Transverse colon (tissue), 4 donors: ENCODE measurements at places on chromosomes 2 and 18.

DNA sequence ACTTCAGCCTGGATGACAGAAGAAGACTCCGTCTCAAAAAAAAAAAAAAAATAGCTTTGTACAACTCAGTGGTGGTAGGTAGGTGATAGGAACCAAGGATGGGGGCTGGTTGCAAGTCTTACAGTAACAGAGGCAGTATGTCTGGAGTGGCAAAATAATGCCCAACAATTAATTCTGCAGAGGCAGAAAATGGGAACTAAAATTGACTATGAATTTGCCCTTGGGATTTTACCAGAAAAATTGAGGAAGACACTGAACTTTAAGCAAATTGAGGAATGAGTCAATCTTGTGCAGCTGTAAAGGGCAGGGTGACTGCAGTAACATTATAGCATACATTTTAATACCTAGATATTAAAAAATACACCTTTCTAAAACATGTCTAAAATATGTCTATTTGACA, 292.1 kb upstream of the FBXO11 start:
- no peak for DNase-seq

GRCh38 chr2:222972420-222972819, 79.6 kb upstream of the KCNE4 start:
- no peak for DNase-seq

DNA sequence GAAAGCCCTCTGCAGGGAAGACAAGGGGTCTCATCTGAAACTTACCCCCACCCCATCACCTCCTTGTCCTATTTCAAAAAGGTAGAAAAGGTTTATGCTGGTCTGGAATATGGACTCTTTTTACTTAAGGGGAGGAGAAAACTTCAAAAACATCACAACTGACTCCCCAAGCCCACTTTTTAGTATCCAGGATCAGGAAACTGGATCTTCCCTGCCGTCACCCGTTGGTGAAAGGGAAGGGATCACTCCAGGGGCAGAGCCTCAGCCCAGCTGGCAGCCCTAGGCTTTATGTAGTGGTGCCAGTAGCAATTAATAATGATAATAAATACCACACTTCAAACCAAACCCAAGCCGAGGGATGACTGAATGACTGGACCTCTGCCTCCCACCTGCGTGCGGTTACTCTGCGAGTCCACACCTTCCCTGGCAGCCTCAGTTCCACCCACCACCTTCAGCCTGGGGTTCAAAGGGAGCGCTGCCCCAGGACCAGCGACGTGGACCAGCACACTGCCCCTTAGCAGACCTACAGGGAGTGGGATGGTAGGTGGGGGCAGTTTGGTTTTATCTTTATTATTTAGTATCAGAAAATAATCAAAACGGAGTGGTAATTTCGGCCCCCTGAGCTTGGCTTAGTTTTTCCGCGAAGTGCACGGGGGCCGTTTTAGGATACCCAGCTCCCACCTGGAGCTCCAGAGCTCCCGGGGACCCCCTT, 4.9 kb upstream of the GATA6 start:
- DNase-seq = peak; percentile 26

- no peak for DNase-seq
These were observed 107.1 kb downstream of the TTN start for GRCh38 chr2:178700136-178700535.

GRCh38 chr2:216535454-216535995, 36.9 kb downstream of the RPL37A start:
- DNase-seq = peak; percentile 30

DNA sequence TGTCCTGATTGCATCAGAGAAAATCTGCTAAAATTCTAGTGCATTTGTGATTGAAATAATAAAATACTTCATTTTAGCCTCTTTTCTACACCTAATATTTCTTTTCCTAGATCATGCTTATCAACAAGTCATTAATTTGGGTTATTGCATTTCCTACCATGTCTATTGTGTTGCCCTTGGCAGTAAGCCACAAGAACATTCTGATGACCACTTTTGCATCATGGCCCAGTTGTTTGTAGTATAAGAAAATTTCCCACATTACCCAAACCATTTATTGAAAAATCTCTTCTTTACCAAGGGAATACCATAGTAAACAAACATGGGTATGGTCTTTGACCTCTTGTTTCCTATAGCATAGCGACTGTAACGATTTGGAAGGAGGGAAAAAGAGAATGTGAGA, 76.3 kb downstream of the R3HDM1 start:
- no peak for DNase-seq

- DNase-seq = peak; percentile 13
These were observed 21.8 kb upstream of the KCNJ13 start for GRCh38 chr2:232798187-232798586.

- no peak for DNase-seq
These were observed 745.8 kb upstream of the CHAC2 start for GRCh38 chr2:53021828-53022227.

GRCh38 chr18:13641551-13642439, 84.6 kb downstream of the FAM210A start:
- no peak for DNase-seq

GRCh38 chr18:8926464-8926863, 176.0 kb upstream of the NDUFV2 start:
- DNase-seq = no peak

DNA sequence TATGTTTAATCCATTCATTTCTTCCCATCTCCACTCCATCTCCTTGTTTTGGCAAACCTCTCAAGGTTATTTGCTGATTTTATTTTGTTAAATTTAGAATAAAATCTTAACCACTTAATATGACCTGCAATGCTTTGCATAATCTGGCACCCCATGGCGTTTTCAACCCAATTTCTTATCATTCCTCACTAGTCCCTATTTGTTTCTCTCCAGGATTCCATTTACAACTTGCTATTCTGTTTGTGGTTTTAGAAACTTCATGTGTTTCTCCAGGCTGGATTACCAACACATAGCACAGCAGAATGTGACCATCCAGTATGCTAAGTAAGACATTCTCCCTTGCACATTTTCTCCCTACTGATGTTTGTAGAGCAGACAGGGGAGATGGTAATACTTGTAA, 749.2 kb upstream of the FSHR start:
- DNase-seq = no peak

- no peak for DNase-seq
These were observed 190.4 kb upstream of the CRIM1 start for GRCh38 chr2:36165132-36165531.

- DNase-seq = peak; percentile 83
These were observed 221.9 kb downstream of the DYSF start for GRCh38 chr2:71675296-71675695.

- no peak for DNase-seq
These were observed 14.8 kb downstream of the SLC16A14 start for GRCh38 chr2:230053753-230054478.

- no peak for DNase-seq
These were observed 282.6 kb downstream of the CBLN2 start for GRCh38 chr18:72261590-72261989.

DNA sequence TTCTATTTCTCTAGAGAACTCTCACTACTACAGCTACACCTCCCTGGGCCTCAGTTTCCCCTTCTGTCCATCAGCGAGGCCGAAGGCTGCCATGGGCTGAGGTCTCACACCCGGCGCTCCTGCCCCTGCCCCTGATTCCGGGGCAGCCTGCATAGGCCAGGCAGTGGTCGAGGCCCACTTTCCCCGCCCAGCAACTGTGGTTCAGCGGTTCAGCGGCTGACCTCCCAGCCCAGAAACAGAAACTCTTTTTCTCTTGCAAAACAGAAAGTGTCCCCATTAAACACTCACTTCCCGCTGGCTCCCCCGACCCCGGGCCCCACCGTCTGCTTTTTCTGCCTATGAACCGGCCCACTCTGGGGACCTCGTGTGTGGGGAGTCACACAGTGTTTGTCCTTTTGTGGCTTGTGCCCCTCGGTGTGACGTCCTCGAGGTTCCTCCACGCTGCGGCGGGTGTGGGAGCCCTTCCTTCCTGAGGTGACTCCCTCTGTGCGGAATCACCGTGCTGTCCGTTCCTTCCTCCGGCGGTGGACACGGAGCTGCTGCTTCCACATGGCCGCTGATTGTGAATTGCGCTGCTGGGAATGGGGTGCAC, 16.0 kb downstream of the PDCD1 start:
- peak; percentile 65 for DNase-seq

DNA sequence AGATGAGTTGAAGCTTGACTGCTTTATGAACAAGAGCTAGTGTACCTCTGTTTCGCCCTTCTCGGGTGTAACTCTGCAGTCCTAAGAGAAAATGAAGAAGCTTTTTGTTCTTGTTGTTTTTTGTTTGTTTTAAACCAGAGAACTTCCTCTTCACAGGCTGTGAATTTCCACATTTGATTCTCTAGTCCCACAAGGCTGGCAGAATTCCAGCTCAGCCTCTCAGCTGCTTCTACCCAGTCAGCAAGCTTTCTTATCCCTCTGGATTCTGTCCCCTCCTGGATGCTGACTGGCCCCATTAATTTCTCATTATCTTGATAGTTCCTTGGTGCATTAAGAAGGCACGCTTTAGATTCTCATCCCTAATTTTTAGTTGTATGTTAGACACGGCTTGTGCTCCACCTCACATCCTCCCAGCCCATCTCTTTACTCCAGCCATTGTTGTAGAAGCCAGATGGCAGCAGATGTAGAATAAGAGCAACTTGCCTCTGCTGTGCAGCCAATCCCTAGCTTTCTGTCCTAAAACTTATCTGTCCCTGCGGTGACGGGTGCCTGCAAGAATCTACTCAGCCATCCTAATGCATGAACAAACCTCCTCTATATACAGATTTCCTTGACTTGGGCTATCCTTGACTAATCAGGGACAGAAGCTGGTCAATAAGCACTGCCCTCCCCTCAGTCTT, 12.3 kb upstream of the RESP18 start:
- peak; percentile 38 for DNase-seq

- DNase-seq = no peak
These were observed 682.7 kb upstream of the RAB6C start for GRCh38 chr2:129296806-129297205.

DNA sequence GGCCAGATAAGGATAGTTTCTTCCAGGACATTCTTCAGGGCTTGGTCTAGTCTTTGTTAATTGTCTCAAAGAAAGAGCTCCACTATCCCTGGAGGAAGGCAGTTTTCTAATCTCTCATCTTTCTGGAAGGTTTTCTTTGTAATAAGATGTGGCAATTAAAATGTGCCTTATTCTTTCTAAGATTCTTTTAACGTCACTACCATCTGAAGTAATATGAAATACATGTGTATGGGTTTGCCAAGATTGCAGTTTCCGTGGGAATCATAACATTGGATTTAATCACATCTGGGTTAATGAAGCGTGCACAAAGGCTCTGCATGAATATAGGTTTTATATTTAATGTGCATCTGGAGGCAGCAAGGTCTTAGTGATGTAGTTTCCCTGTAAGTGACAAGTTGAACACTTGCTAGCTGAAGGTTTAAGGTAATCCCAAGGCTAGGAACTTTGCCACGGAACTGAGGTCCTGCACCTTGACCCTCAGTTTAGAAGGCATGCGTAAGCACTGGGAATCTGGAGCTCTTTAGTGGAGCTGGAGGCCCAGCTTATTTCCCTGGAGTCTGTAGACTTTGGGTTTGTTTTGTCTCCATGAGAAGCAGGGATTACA, 25.7 kb downstream of the DIS3L2 start:
- no peak for DNase-seq

DNA sequence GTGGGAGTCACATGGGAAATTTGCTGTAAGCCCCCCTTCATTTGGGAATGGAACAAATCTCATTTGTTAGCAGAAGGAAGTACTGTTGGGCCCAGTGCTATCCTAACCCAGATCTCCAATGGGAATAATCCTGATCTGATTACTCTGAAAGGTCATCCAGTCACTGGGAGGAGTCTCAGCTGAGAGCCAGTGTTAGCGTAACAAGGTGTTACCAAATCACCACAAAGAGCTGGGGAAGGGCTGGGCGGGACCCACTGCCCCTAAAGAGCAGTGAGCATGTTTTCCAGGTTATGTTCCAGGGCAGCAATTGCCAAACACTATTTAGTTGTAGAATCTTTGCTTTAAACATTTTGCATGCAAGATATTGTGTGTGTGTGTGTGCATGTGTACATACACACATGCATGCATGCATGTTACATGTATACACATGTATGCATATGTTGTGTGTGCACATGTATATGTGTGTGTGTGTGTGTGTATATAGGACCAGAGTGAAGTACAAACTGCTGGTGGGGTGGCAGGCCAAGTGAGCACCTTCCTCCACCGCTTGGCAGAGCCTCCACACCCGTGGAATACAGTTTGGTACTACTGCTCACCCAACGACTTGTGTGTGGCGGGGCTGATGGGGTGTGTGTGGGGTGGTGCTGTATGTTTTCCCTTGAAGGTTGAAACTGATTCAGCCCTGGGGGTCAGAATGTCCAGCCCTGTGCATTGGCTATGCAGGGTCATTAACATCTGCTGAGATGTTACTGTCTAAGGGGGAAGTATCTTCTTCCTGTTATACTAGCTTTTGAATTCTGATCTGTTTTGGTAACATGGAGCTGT, 15.2 kb downstream of the INPP5D start:
- peak; percentile 42 for DNase-seq

GRCh38 chr2:26979741-26980140, 9.3 kb downstream of the MAPRE3 start:
- no peak for DNase-seq

- no peak for DNase-seq
These were observed 76.6 kb downstream of the COBLL1 start for GRCh38 chr2:164764996-164765395.

- DNase-seq = no peak
These were observed 213.6 kb downstream of the ATAD2B start for GRCh38 chr2:23713351-23713750.

DNA sequence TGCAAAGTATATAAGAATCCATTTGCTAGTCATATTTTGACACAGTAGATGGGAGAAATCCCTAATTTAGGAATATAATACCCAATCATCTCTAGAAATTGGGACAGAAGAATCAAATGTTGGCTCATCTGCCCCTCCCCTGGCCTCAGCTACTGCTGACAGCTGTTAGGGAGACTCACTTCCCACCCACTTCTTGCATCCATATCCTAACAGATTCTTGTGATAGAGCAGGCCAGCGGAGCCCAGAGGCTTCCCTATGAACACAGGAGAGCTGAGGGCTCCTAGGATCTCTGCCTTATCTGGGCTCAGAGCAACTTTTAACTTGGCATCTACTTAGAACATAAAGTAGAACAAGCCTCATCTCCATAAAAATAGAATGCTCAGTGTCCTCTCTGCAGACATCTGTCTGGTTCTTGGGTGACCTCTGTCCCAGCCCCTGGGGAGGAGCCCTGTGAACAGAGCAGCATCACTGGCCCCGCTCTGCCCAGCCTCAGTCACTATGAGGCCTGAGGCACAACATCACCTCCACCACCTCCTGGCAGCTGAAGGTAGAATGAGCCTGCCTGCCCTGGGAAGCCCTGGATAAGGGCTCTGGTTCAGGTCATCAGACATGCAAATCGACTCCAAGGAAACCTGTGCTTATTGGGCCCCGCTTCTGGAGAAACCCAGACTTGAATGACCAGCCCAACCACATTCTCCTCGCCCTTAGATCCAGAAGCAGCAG, 229.7 kb downstream of the ANKRD36B start:
- no peak for DNase-seq

- no peak for DNase-seq
These were observed 219.4 kb downstream of the HNMT start for GRCh38 chr2:138183705-138184104.

- no peak for DNase-seq
These were observed 2.3 kb downstream of the IL18R1 start for GRCh38 chr2:102357937-102358336.
